Thyroid gland (tissue), 4 donors: ENCODE measurements at places on chromosomes 4 and X. TPM values are rescaled to one million over a fixed set of nuclear protein-coding genes. Genes with fewer than 3 reads are reported as not detected.

The POU4F2 gene
- not detected for total RNA-seq

The FOXP3 gene
- total RNA-seq: 0.11 TPM

The PRKG2 gene
- total RNA-seq: 0.21 TPM

The JADE3 gene
- total RNA-seq: 6.0 TPM

The USP51 gene
- total RNA-seq: 9.4 TPM

The MAGEA10 gene
- not detected for total RNA-seq

The USP17L29 gene
- not detected for total RNA-seq

The HEPH gene
- 6.7 TPM for total RNA-seq

GRCh38 chr4:10005632-10006031 lies 15.7 kb downstream of the SLC2A9 start:
- H3K4me1 ChIP-seq: peaks cover 39% of the 10 kb centered on the region
- H3K27me3 ChIP-seq: no peaks in the 10 kb centered on the region
- no peak for DNase-seq
- H3K36me3 ChIP-seq: no peaks in the 10 kb centered on the region

GRCh38 chr4:100954046-100954445 lies 393.3 kb downstream of the PPP3CA start:
- H3K36me3 ChIP-seq: no peaks in the 10 kb centered on the region
- no peaks in the 10 kb centered on the region for H3K27me3 ChIP-seq
- H3K4me3 ChIP-seq: no peak overlapping the region
- no peak for DNase-seq
- H3K4me1 ChIP-seq: no peaks in the 10 kb centered on the region

- H3K4me1 ChIP-seq: no peaks in the 10 kb centered on the region
- no peaks in the 10 kb centered on the region for H3K27me3 ChIP-seq
- no peaks in the 10 kb centered on the region for H3K36me3 ChIP-seq
- DNase-seq: no peak
These were observed 75.2 kb downstream of the FAM53A start for GRCh38 chr4:1608821-1609500.

DNA sequence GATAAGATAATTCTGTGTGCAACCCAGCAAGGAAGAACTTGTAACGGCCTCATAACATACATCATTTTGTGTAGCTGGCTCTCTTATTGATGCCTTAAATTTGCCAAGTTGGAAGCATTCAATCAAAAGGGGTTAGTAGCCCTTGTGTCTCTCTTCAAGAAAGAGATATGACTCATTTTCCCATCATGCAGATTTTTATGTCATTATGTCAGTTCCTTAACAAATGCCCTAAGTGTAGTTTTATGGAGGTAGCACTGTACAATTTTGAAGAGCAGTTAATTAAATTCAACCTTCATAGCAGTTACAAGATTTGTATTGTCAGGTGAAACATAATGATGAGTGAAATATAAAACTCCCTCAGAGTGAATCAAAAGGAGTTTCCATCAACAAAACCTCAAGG lies 215.6 kb downstream of the GRIA3 start:
- no peaks in the 10 kb centered on the region for H3K27me3 ChIP-seq
- H3K27ac ChIP-seq: no peak overlapping the region
- no peak overlapping the region for H3K4me3 ChIP-seq
- DNase-seq: no peak
- H3K4me1 ChIP-seq: no peaks in the 10 kb centered on the region

DNA sequence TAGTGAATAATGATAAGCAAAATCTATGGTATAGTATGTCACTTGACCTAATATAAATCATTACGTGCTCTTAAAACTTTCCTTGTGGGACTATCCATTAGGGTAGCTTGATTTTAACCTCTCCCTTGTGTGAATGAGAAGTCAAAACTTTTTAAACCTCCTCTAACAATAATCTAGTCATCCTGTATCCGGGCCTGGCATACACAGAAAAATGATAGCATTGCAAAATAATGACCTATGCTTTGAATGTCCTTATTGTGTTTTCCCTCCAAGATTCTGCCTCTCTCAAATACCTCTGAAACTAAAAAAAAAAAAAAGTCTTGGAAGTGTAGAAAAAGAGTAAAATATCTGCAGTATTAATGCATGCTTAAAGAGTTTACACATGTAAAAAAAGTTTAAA lies 250.0 kb upstream of the NDST3 start:
- DNase-seq: no peak
- H3K4me1 ChIP-seq: no peaks in the 10 kb centered on the region
- H3K27ac ChIP-seq: no peak overlapping the region
- H3K27me3 ChIP-seq: no peaks in the 10 kb centered on the region

GRCh38 chrX:48490661-48491060 lies 14.7 kb downstream of the FTSJ1 start:
- H3K4me1 ChIP-seq: no peaks in the 10 kb centered on the region
- no peaks in the 10 kb centered on the region for H3K27me3 ChIP-seq
- H3K4me3 ChIP-seq: no peak overlapping the region
- no peak for DNase-seq

DNA sequence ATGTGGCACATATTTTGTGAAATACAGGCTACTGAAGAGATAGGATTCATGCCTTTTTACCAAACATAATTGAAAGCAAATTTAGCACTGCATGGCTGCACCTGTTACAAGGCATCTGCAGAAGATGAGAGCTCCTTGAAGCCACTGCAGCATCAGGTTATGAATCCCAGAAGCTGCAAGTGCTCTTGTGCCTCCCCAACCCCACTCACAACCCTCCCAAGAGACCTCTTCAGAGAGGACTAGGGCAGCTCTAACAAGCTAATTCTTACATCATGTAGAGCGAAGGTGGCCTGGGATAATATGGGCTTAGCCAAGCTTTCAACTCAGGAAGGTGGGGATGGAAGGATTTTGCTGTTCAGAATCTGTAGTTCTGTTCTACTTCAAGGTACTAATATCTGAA lies 27.2 kb downstream of the MFAP3L start:
- H3K27ac ChIP-seq: no peak overlapping the region
- DNase-seq: peak; percentile 37
- H3K4me1 ChIP-seq: peaks cover 5% of the 10 kb centered on the region
- no peaks in the 10 kb centered on the region for H3K36me3 ChIP-seq

DNA sequence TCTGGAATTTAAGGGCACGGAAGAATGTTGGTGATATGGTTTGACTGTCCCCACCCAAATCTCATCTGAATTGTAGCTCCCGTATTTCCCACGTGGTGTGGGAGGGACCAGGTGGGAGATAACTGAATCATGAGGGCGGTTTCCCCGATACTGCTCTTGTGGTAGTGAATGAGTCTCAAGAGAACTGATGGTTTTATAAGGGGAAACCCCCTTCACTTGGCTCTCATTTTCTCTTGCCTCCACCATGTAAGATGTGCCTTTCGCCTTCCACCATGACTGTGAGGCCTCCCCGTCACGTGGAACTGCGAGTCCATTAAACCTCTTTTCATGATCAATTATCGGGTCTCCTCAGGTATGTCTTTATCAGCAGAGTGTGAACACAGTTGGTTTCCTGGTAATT lies 25.6 kb upstream of the DHRSX start:
- no peak overlapping the region for H3K4me3 ChIP-seq
- H3K4me1 ChIP-seq: no peaks in the 10 kb centered on the region
- H3K27me3 ChIP-seq: no peaks in the 10 kb centered on the region
- DNase-seq: no peak

DNA sequence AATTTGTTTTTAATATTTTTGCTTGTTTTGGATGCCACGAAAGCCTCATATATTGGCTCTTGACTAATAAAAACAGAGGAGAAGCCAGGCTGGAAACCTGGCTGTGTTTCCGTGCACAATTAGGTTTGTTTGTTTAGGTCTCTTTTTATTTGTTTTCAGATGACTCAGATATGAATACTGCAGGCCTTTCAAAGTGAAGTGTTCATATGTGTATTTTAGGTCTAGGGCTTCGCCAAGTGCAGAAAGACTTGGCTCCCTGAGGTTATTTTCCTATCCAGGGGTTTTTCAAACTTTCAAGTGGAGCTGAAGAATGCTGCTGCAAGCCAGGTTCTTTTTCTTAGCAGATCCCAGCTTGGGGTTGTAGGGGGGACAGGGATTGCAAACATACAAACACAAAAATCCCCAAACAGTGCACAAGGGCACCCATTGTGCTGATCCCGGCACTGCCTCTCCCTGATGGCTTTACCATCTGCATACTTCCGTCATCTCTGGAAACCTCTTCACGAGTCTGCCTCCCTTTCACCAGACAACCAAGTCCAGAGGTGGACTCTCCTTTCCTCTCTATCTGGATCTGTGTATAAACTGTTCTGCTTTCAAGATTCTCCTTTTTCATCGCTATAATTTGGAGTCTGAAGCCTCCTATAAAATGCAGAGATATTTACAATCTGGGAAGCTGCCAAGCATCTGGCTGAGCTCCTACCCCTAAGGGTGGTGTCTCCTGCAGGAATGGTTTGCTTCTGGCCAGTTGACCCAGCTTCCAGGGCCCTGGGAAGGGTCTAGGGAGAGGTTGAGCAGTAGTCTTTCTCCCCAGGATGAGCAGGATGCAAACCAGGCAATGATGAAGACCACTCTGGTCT lies 108.6 kb downstream of the SMIM20 start:
- H3K36me3 ChIP-seq: no peaks in the 10 kb centered on the region
- no peaks in the 10 kb centered on the region for H3K27me3 ChIP-seq
- H3K4me3 ChIP-seq: no peak overlapping the region
- peak; percentile 67 for DNase-seq

GRCh38 chr4:157290622-157291021 lies 70.1 kb downstream of the GRIA2 start:
- H3K4me1 ChIP-seq: no peaks in the 10 kb centered on the region
- H3K36me3 ChIP-seq: no peaks in the 10 kb centered on the region

DNA sequence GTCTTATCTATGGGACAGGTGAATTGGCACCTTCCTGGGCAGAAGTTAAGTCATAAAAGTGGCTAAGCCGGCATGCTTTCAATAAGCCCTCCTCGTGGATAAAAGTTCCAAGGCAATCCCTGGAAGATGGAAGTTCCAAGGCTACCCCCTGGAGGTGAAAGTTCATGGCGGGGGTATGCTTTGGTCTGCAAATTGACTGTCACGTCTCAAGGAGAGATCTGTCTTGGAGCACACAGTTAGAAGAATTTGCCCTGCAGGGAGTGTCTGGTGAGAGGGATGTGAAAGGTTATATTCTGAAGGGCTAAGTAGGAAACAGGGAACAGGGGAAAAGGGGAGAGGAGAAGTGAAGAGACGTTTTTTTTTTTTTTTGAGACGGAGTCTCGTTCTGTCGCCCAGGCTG lies 26.2 kb upstream of the GPR173 start:
- no peaks in the 10 kb centered on the region for H3K36me3 ChIP-seq
- no peak overlapping the region for H3K27ac ChIP-seq
- H3K4me3 ChIP-seq: no peak overlapping the region
- DNase-seq: no peak
- H3K27me3 ChIP-seq: no peaks in the 10 kb centered on the region
- H3K4me1 ChIP-seq: no peaks in the 10 kb centered on the region

GRCh38 chr4:182828360-182829025 lies 88.7 kb downstream of the DCTD start:
- DNase-seq: no peak
- H3K36me3 ChIP-seq: no peaks in the 10 kb centered on the region
- H3K4me1 ChIP-seq: peaks cover 2% of the 10 kb centered on the region
- H3K27me3 ChIP-seq: no peaks in the 10 kb centered on the region
- H3K27ac ChIP-seq: no peak overlapping the region
